ENCODE measurements at places on chromosomes 12 and 14. TPM values are rescaled to one million over a fixed set of nuclear protein-coding genes. Genes with fewer than 3 reads are reported as not detected.

Gene CCNB1IP1
- 65.8 TPM for polyA plus RNA-seq

GRCh38 chr12:63179224-63179623 is 28.2 kb upstream of the AVPR1A start:
- no peak for DNase-seq

DNA sequence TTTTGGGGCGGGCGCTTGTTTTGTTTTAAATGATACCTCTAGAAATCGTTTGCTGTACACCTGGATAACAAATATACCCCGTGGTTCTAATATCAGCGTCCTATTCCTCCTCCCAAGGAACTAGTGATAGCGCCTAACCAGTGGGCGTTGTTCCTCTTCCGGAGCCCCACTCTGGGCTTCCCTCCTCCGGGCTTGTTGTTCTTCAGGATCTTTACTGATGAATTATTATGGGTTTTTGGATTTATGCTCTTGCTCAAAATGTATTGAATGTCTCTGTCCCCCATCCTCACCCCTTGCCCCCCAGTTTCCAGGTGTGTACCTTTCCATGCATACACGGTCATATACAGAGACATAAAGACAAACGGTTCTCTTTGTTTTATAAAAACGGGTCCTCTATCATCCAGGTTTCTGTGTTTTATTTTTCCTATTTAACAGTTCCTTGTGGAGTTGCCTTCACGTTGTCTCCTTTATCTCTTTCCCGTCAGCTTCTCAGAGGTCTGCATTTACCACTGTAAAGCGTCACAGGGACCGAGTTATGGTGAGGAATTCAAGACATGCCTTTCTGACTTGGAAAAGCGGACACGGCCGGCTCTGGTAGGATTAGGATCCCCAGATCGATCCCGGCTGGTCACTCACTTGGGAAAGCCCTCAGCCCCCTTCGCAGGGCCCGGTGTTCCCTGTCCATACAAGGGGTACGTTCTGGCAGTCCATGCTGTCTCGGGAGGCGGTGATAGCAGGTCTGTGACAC is 655 bp upstream of the PLEKHG3 start:
- no peak for DNase-seq

- DNase-seq, result no peak
Measured at GRCh38 chr14:74907744-74908143, 15.3 kb downstream of the RPS6KL1 start.

All from keratinocyte (primary cell).